Lower leg skin (tissue), 4 donors: ENCODE measurements at places on chromosomes 11 and 22. TPM values are rescaled to one million over a fixed set of nuclear protein-coding genes. Genes with fewer than 3 reads are reported as not detected.

Gene SLC5A4
- not detected for total RNA-seq

Gene MB
- 7.4 TPM for total RNA-seq

Gene TECTA
- total RNA-seq, result 1.2 TPM

Gene LARGE2
- 29.4 TPM for total RNA-seq

Gene MS4A3
- total RNA-seq, result not detected

Gene SLC43A1
- 15.9 TPM for total RNA-seq

Gene MEI1
- 1.2 TPM for total RNA-seq

Gene SYCE3
- total RNA-seq, result not detected
